Stimulated activated CD8-positive, alpha-beta memory T cell treated with anti-CD3 and anti-CD28 coated beads, Interleukin-15, amount 100 ng/mL, for 48 hours (primary cell): ENCODE measurements at places on chromosomes 2 and 18.

GRCh38 chr18:7304061-7304370 is 73.1 kb downstream of the LRRC30 start:
- DNase-seq: no peak

DNA sequence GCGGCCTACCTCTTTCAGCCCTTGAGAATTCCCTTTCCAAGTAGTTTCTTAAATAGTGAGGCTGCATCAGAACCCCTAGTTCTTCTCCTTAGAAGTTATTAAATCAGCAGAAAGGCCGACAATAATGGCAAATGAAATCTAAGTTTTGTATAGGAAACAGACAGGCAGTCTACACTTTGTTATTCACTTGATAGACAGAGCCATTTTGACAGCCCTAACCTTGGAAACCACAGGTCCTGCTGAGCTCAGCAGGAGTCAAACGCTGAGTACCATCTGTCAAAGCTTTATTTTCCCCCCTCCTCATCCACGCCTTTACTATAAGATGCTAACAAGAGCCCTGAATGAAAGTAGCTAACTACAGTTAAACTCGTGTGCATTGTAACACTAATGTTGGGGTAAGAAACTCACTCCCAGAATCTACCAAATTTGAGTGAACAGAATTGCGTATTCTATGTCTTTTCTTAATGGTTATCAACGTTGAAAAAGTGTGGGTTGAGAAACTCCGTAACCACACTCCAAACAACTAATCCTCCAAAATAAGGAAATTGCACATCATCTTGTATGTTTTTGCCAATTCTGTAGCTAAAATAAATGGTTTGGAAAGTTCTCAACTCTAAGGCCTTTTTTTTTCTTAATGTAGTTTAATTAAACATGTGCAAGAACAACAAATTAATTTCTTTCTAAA is 90.6 kb upstream of the EFEMP1 start:
- no peak for DNase-seq

- DNase-seq: no peak
Observed at GRCh38 chr2:101622210-101623030, 75.1 kb upstream of the MAP4K4 start.

DNA sequence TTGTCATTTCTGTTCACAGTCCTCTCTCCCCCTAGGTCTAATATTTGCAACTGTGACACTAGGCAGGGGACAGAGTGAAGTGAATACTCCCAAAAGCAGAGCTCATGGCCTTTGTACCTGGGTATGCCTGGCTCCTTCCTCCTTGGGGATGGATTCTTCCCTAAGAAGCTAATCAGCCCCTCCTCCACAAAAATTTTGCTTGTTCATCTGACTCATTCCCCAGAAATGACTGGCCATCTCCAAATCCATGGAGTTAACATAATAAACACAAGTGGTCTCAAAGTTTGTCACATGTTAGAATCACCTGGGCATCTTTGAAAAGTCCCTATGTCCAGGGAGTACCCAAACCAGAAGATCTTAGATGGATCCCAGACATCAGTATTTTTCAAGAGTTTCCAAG is 65.3 kb downstream of the SUCLG1 start:
- DNase-seq: no peak

DNA sequence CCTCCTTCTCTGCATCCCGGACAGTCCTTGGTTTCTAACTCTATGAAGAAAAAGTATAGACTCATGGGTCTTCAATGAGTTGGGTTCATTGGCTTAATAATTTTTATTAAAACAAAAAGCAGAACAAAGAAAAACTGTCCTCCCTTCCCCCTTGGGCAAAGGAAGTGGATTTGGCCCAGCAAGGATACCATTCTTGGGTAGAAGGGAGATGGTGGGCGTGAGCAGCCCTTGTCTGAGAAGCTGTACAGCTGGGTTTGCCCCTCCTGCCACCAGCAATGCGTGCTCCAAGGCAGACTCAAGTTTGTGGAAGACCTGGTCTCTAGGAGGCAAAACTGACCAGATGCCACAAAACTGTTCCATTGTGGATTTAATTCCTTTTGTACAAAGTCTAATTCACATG is 12.7 kb downstream of the PCARE start:
- DNase-seq: no peak

DNA sequence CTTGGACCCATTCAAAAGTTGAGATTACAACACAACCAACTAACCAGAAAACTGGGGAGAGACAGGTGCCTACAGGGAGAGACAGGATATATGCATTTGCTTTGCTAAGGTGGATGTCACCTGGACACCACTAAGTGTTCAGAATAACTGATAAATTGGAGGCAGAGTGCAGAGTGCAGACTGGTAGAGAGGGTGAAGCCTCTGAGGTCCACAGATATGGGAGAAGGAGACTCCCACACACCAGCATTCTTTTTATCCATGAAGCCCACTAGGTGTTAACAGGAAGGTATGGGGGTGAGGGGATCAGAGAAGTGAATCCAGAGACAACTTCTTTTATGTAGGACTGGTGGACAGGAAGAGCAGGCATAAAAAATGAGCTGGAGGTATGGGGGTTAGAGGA is 1310.0 kb upstream of the ZEB2 start:
- DNase-seq: no peak

GRCh38 chr2:126187668-126188067 is 468.3 kb upstream of the GYPC start:
- DNase-seq: no peak

DNA sequence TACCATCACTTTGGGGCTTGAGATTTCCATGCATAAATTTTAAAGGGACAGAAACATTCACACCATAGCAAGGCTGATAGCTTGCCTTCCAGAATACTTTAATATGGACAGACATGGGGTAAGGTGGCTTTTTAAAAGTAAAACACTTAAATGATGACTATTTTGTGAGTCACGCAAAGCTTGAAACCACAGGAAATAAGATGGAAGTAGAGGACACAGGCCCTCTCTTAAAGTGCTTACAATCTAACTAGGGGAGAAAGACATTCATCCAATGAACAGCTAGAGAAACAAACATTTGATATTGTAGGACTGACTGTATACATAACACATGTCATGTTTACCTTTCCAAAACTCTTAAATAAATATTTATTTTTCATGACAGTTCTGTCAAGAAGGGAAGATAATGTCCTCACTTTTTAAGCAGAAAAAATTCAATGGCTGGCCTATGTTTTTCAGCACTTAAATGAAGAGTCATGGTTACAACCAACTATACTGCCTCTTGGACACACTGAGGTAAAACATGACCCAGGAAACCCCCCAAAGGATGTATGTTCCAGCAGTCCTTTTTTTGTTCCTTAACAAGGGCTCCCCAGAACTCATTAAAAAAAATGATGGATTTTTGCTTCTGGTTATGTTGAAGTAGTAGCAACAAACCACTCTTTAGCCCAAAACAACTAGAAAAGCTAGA is 120.0 kb upstream of the RBMS1 start:
- DNase-seq: no peak

GRCh38 chr2:109448946-109449788 is 164.6 kb downstream of the SEPTIN10 start:
- no peak for DNase-seq

DNA sequence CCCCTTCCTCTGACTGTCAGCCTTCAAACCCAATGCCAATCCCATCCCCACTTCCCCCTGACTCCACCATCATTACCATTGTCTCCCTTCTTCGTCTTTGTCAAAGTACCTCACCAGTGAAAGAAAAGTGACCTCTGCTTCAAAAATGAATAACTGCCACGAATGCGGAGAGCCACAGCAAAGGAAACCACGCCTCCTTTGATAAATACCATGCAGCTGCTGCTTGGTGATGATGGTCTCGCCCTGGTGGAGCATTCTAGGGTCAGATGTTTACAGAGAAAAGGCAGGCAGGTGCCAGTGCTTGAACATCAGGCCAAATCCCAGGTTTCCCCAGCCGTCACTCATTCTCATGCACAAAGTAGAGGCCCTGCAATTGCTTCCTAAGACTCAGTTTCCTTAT is 162.2 kb downstream of the BCL11A start:
- DNase-seq: no peak

DNA sequence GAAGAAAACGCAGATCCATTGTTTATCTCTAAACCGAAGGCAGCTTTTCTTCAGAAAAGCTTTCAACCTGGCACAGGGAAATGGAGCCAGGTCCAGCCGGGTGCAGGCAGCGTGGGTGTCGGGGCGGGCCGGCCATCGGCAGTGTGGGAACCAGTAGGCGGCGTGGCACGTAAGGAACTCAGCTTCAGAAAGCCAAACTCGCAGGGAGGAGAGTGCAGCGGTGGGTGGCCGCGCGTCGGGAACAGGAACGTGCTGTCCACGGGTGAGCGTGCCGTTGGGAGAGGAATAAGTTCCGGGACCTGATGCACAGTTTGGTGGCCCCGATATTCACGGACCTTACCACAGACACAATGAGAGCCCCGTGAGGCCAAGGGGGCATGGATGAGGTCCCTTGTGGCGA is 270.4 kb downstream of the TWIST2 start:
- no peak for DNase-seq

- DNase-seq: no peak
Observed at GRCh38 chr2:181305301-181306123, 151.7 kb upstream of the ITGA4 start.

DNA sequence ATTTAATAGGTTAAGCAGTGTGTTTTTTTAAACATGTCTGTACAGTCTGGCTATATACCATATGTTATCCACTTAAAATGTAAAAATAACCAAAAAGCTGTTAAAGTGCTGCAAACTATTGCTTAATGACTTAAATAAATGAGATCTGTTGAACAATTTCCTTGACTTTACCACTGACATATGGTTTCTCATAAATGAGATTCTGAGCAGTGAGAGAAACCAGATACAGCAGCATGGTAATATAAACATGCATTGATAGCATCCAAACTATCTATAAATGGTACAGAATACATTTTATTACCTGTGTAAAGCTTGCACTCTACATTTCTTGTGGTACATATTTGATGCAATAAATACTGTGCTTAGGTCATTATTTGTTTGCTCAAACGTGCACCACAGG is 36.3 kb upstream of the TTC21B start:
- DNase-seq: no peak

- DNase-seq: no peak
Observed at GRCh38 chr2:209473930-209474419, 50.1 kb downstream of the MAP2 start.

- no peak for DNase-seq
Observed at GRCh38 chr2:41941831-41942230, 106.0 kb upstream of the PKDCC start.

DNA sequence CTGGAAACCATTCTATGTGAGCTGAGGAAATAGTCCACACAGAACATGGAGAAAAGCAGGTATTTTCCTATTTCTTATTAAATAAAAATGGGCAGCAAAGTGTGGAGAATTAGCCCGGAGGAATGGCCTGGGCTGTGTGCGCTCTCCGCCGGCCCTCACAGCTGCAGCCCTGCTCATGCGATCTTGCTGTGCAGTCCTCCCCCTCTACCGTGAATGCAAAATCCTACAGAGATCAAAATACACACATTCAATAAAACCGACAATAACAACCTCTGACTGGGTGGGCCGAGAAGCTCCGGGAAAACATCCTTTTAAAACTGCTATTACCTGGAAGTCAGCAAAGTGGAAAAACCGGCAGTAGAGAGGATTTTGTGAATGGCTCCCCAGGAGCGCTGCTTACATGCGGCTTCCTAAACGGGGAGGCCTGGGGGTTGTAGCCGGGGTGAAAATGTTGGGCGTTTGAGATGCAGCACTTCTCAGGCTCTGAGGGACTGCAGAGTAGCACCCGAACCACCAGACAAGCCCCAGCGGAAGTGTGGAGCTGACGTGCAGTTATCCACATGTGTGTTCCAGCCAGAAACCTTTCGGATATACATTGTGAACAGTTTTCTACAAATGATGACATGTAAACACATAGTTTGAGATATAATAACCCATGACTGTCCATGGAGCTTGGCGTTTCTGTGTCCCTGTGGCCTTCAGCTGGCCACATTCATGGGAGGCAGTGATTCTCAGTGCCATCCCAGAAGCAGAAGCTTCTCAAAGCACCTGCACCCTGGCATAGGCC is 94.2 kb upstream of the ALKAL2 start:
- DNase-seq: no peak

DNA sequence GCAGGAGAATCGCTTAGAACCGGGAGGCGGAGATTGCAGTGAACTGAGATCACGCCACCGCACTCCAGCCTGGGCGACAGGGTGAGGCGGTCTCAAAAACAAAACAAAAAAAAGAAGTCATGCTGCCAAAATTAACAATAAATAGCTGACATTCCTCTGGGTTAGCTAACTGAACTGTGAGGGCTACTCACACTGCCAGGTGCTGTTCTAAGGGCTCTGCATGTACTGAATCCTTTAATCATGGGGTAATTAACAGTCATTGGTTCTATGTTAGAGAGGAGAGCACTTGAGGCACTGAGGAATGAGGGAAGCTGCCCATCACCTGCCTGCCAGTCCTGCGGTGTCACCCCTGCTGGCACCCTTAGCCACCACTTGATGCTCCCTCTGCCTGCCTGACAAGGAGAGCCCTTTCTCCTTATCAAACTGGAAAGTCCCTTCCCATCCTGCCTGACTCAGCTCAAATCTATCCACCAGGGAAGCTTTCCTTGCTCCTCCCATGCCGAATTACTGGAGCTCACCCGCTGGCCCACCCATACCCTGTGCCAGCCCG is 73.0 kb upstream of the RIOK3 start:
- no peak for DNase-seq

DNA sequence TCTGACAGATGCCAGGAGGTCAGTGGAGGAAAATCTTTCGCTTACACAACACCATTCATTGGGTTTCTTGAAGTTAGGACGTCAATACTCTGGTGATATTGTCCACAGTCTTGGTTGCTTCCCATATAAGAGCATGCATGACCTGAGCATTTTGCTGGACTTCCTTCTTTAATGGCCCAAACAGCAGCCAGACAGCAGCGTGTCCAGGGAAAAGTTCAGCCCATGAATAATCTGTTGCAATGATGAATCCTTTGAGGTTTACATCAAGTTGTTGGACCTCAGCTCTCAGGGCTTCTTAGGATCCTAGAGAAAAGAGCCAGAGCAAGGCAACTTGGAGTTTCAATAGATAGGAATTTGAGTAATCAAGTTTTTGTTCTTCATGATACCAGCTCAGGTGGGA is 155.6 kb upstream of the MGAT5 start:
- no peak for DNase-seq

- DNase-seq: no peak
Observed at GRCh38 chr2:128573531-128573930, 254.9 kb upstream of the HS6ST1 start.

DNA sequence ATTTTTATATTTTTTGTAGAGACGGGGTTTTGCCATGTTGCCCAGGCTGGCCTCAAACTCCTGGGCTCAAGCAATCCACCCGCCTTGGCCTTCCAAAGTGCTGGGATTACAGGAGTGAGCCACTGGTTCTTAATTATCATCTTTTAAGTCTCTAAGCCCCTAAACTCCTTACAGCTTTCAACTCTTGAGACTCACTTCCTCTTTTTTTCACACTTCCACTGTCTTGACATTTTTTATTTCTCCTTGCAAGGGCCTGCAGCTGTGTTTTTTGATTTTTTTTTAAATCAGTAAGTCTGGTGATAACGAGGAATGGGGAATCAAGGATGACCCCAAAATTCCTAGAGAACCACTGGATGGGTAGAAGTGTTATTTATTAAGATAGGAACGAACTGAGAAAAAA is 8.6 kb upstream of the ABCB11 start:
- no peak for DNase-seq

DNA sequence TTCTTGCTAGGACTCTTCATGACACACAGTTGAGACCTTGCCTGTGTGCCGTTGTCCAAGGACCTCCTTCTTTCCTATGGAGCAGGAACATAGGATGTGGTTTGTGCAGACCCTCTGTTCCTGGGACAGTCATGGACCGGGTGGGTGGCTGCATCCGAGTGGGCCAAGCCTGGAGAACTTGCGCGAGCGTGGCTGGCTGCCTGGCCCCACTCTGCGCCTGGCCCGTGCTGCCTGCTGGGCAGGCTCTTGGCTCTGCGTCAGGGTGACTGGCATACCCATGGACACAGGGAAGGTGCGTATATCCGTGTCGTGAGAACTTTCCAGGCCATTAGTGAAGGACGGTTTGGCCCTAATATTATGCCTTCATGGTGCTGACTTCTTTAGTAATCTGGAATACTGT is 68.2 kb downstream of the DCDC2C start:
- no peak for DNase-seq
